ENCODE measurements at places on chromosomes 16 and 17.

GRCh38 chr17:78797691-78798585 is 15.9 kb upstream of the CYTH1 start:
- DNase-seq, result no peak

DNA sequence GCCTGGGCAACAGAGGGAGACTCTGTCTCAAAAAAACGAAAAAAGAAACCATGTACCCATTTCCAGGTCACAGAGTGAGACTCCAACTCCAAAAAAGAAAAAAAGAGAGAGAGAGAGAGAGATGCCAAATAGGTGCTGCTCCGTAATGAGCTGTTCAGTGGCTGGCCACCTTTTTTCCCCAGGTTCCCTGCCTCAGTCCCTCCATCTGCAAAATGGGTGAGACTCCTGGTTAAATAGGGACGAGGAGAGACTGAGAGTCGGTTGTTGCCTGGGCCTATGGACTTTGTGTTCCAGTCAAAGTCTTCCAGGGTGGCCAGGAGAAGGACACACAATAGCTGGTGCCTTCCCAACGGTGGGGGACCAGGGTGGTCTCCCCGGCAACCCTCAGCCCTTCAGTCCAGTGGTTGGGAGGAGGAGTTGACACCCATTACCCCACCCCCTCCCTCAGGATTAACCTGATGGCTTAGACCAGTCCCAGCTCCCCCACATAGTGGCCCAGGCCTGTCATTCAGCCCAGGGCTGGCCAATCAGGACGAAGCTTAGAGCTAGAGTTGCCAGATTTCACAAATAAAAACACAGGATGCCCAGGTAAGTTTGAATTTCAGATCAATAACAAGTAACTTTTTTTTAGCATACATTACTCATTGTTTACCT is 258.2 kb downstream of the PARN start:
- DNase-seq, result no peak

DNA sequence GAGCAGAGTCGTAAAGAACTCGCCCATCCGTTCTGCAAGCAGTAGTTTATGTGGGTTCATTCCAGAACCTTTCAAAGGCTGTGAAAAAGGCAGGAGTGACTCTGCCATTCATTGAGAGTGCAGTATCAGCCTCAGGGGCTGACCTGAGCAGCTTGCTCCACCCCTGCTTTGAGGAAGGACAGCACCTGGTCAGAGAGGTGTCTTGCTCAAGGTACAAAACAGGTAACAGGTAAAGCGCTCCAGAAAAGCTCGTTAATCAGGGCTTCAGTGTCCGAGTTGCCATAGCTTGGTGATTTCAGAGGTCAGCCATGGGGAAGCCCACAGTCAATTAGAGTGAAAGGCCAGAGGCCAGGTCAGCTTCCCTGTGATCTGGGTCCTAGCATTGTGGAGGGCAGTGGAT is 251.1 kb downstream of the ABCC12 start:
- no peak for DNase-seq

DNA sequence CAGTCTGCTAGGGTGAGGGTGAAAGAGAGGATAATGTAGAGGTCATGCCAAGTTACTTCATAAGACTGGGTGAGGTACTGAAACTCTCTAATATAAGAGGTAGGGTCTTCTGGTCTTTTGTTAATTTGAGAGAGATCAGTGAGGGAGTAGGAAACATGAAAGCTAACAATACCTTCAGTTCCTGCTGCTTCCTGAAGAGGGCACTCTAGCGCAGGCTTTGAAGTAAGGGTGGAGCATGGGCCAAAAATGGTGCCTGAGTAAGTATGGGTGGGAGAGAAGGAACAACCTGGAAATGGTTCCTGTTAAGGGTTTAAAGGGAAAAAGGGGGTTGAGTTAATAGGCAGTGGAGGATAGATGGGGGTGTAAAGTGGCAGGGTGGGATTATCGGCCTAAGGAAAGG is 2449.5 kb downstream of the TP53TG3F start:
- no peak for DNase-seq

DNA sequence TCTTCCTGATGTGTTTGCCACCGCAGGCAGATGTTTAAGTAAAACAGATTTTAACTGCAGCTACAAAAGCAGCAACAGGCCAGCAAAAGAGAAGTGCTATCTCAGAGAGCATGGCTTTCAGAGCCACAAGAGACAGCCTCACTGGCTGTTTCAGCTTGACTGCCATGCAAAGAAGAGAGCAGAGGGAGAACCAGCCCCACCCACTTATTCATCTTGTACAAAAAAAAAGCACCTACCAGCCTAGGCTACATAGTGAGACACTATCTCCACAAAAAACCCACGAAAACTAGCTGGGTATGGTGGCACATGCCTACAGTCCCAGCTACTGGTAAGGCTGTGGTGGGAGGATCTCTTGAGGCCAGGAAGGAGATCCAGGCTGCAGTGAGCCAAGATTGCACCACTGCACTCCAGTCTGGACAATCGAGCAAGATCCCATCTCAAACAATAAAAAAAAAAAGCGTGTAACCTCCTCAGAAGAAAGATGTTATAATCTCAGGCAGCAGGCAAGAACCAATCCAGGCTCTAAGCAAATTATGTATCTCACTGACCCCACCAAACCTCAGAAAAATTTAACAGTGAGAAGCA is 30.0 kb downstream of the STH start:
- DNase-seq, result no peak

- DNase-seq, result peak; percentile 81
Observed at GRCh38 chr17:40341808-40342503, 22.6 kb downstream of the GJD3 start.

GRCh38 chr16:67537270-67537635 is 8.6 kb downstream of the RIPOR1 start:
- DNase-seq, result peak; percentile 45

DNA sequence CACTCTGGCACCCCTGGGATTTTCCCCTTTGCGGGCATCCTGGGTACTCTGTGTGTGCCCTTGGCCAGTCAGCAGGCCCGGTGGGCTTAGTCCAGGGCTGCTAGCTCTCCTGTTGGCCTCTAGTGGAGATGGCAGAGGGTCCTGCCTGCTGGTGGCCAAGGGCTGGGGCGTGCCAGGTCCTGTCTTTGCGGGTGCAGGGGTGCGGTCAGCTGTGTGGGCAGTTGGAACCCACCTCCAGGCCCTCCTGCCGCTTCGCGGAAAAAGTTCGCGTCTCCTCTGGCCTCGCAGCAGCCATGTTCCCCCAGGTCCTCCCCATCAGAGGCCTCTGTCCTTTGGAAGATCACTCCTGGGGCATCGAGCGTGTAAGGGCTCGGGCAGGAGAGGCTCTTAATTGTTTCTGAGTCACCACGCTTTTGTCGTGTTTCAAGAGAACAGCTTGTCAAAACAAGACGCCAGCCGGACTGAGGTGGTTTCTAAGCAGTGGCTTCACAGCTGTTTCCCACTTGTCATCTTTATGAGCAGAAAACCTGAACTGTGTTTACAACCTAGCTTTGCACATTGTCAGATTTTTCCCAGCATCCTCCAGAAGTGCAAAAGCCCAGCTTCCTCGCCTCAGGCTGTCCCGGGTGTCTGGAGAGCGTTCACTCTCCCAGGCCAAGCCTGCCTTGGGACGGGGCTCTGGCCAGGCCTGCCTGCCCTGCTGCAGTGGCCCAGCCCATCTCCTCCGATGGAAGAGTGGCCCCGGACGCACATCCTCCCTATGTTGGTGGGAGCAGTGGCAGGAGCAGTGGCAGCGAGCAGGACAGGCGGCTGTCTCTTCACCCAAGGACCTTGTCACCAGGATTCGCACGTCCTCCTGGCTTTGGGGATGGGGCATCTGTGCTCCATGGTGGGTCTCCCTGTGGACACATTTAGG is 5.0 kb upstream of the DNASE1L2 start:
- DNase-seq, result no peak

DNA sequence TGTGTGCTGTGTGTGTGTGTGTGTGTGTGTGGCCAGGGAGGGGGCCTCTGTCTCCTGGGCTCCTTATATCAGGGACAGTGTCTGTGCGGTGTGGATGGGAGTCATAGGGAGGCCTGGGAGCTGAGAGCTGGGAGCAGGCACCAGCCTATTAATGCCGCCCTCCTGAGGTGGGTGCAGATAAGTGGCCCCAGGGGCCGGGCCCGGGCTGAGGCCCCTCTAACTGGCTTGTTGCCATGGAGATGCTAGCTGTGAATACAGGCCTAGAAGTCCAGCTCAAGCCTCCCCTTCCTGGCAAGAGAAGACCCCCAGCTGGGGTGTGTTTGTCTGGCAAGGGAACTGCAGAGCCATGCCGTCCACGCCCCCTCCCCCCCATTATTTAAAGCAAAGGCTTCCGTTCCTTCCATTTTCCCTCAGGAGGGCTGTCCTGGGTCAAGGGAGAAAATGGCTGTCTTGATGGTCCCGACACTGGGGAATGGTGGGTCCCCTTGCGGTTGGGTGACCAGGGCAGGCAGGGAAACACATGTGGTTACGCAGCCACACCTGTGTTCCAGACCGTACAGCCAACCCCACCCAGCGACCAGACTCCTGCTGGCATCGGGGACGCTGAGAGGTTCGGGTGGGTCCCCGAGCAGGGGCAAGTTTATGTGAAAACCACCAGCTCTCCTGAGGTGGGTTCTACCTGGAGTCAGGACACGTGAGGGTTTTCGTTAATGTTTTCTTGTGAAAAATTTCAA is 141.1 kb downstream of the MRM1 start:
- no peak for DNase-seq

GRCh38 chr17:6815775-6816174 is 15.8 kb downstream of the TEKT1 start:
- no peak for DNase-seq

DNA sequence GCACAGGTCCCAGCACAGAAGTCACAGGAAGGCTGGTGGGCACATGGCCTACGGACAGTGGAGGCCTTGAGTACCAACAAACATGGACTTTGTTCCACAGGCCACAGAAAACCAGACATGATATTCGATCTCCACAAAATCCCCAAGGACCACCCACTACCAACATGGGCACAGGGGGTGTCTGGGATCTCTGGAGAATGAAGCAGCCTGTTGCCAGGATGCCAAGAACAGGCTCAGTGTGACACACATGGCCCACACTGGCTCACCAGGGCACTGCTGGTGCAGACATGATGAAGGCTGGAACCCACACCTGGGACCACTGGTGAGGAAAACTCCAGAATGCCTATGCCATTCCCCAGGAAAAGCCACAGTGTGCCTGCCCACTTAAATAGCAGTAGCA is 120.2 kb downstream of the C16orf78 start:
- DNase-seq, result no peak

- no peak for DNase-seq
Observed at GRCh38 chr16:26606381-26607150, 460.2 kb upstream of the C16orf82 start.

DNA sequence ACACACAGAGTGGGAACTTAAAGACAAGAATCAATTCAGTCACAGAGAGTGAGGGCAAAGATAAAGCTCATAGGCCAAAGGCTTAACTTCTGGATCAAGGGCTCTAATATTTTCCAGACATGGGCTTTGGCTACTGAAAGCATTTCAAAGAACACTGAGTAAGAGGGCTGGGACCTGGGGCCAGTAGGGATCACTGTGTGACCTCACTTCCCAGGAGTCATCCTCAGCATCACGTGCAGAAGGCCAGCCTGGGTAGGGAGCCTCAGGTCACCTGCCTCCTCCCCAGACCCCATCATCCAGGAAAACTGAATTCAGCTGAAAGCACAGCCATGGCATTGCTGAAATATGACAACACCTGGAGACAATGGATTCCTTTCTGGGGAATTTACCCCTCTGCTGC is 163.5 kb downstream of the RAB11FIP4 start:
- DNase-seq, result no peak

GRCh38 chr16:67847064-67847861 is at the start of gene CENPT:
Gene CENPT, minus strand, starts transcription at chr16:67847693. Its CDS starts 13,834 bp downstream, at chr16:67833859.
- peak; percentile 38 for DNase-seq

GRCh38 chr17:1941272-1942065 is 83.7 kb downstream of the RTN4RL1 start:
- DNase-seq, result no peak

- DNase-seq, result no peak
Observed at GRCh38 chr16:3580686-3581085, 3.5 kb upstream of the NLRC3 start.

Data from glutamatergic neuron (in vitro differentiated cells).